ENCODE measurements at places on chromosomes 4 and X.

GRCh38 chrX:20032201-20032600 lies 41.3 kb upstream of the BCLAF3 start:
- DNase-seq = no peak

DNA sequence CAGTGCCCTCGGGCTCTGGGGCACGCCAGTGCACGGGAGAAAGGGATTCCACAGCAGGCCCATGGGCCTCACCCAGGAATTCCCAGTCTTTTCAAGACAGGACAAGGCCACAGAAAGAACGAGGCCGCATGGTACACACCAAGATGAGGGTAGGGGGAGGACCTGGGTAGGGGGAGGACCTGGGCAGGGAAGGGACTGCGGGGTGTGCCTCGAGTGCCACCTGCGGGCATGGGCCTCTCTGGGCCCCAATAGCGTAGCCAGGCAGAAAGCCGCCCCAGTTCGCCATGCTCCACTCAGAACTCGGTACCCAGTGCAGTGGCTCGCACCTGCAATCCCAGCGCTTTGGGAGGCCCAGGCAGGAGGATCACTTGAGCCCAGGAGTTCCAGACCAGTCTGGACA lies 14.0 kb upstream of the DUSP9 start:
- no peak for DNase-seq

DNA sequence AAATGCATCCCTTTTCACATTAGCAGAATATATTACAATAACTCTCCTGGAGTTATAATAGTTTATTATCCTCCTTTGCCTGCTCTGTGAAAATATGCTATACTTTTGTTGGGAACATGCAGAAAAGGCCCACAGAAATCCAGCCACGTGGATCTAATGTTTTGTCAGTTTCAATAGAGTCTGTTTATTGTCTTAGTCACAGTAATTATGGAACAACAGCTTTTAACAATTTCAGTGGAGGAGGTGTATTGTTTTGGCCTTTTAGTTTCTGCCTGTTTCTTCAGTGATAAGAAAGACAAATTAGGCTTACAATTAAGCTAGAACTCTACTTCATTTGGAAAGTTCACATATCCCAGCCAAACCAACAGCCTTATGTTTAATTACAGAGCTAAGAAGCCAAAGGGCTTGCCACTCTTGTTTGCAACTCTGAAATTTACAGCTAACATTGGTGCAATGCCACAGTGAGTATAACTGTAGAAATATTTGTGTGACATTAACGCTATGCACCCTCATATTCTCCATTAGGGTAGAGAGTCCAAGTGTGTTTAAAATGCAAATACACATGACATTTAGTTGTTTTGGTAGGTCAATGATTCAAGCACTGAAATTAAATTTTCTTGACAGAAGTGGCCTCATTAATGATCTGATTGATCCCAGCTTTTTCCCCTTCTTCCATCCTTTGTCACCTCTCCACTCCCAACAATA lies 175.8 kb downstream of the USP46 start:
- DNase-seq = no peak

DNA sequence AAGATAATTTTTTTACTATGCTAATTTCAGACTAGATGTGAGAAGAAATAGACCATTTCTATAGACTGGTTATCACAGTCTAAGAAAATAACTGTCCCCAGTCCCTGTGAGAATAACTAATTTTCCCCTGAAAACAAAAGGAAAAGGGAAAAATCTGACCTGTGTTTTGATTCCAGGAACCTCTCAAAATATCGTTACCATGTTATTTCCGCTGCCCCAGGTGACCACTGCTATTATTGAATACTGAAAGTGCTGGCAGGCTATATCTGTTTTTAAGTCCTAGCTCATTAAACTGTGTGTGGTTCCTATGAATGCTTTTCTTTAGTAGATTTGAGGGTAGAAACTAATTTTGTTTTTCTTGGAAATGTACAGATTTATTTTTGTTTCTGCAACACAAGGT lies 83.6 kb downstream of the GAB1 start:
- DNase-seq = no peak

GRCh38 chr4:82373486-82373815 lies 340 bp downstream of the HNRNPD start:
- DNase-seq = peak; percentile 37

- DNase-seq = no peak
Observed at GRCh38 chr4:121272526-121272925, 108.3 kb downstream of the QRFPR start.

GRCh38 chr4:122842984-122843531 lies 16.4 kb downstream of the FGF2 start:
- DNase-seq = no peak

DNA sequence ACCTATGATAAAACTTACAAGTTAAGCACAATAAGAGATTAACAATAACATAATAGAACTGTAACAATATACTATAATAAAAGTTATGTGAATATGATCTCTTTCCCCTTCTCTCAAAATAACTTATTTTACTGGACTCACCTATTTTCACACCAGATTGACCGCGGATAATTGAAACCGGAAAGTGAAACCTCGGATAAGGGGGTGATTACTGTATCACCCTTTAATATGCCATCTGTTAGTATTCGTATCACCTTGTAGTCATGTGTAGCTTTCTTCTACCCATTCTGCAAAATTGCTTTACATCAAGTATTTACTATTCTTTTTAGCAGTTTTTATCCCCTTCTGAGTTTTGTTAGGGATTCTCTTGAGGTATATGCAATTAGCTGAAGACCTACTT lies 1.8 kb downstream of the SPCS3 start:
- no peak for DNase-seq

GRCh38 chr4:174036576-174036975 lies 246.9 kb downstream of the FBXO8 start:
- DNase-seq = no peak

- no peak for DNase-seq
Observed at GRCh38 chr4:88320780-88321373, 36.5 kb upstream of the PPM1K start.

GRCh38 chr4:41944089-41944488 lies 8.9 kb downstream of the TMEM33 start:
- DNase-seq = no peak

DNA sequence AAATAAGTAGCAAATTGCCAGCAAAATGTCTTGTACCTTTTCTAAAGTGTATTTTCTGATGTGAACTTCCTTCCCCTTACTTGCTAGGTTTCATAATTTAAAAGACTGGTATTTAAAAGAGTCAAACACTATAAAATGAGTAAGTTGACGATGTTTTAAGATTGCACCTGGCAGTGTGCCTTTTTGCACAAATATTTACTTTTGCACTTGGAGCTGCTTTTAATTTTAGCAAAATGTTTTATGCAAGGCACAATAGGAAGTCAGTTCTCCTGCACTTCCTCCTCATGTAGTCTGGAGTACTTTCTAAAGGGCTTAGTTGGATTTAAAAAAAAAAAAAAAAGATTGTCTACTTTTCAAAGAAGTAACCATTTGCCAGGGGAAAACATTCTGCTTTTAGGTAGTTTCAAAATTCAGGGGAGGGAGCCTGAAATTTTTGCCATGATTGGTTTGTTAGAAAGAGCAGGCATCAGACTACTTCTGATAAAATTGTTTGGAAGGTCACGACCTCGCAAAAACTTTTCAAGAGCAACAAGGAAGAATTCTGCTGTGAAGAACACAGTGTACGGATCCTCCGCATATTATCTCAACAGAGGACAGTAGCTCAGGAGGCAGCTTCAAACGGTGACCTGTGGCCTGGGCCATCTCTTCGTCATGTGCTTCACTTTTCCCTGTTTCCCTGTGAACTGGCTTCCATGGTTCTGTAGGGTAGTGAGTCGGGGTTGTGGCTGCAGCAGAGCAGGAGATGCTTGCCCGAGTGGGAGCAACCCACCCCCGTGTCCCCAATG lies 66.1 kb downstream of the CDS1 start:
- no peak for DNase-seq

DNA sequence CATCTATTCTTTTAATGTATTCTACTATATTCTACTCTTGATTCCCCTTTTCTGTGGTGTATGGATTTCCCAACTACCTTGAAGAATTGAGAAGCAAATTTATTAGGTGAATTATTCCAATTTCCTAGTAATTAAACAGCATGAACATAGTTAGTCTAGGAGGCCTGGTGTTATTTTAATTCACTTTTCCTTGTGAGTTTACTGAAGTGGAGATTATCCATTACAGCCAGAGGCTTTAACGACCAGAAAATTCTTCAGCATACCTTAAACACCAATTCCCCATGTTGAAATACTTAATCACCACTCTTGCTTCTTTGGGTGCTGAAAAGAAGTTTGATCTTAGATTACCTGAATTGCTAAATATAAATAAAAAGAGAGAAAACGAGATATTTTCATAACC lies 29.4 kb downstream of the FAT4 start:
- no peak for DNase-seq

GRCh38 chr4:169604131-169604900 lies 8.1 kb downstream of the NEK1 start:
- DNase-seq = no peak

DNA sequence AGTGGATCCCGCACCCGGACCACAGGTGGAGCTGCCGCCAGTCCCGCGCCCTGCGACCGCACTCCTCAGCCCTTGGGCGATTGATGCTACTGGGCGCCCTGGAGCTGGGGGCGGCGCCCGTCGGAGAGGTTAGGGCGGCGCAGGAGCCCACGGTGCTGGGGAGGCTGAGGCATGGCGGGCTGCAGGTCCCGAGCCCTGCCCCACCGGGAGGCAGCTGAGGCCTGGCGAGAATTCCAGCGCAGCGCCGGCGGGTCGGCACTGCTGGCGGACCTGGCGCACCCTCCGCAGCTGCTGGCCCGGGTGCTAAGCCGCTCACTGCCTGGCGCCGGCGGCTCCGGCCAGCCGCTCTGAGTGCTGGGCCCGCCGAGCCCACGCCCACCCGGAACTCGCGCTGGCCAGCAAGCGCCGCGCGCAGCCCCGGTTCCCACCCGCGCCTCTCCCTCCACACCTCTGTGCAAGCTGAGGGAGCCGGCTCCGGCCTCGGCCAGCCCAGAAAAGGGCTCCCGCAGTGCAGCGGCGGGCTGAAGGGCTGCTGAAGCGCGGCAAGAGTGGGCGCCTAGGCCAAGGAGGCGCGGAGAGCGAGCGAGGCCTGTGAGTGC lies 1256.5 kb downstream of the STIM2 start:
- DNase-seq = no peak

DNA sequence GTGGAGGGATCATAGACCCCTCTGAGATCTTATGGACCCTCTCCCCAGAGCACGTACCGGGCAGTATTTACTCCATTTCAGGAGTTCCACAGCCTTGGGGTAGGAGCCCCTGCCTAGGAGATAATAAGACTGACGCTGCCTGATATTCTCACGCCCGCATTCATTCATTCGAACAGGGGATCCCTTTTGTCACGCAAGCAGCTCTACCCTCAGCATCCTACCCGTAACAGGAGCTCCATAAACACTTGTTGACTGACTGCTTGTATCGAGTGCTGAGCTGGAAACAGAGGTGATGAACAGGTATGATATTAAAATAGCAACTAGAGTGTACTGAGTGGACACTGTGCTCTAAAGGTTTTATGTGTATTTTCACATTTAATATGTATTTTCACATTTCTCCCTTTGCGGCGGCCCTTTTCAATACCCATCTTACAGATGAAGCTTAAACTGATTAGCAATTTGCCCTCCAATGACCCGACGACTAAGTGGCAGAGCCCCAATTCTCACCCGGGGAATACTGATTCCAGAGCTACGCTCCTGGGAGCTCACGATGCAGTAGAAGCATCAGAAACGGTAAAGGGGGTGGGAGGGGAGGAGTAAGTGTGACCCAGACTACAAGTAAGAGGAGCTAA lies 888 bp downstream of the RAB28 start:
- DNase-seq = no peak

DNA sequence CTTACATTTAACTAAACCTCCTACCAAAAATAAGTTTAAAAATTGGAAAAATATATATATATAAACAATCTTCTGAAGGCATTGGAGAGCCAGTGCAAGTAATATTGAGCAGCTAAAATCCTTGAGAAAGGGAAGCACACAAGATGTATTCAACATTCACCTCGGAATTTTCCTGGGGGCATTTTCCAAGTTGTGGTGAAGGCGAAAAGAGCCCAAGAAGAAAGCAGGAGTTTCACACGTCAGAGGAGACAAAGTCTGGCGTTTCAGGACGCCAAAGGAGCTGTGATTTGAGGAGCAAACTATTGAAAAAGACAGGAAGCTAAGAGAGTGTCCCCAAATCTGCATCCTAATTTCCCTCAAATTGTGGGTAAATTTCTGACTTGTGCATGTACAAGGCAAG lies 9.1 kb upstream of the GASK1B start:
- no peak for DNase-seq

GRCh38 chr4:141659539-141659938 lies 23.2 kb downstream of the IL15 start:
- DNase-seq = no peak

DNA sequence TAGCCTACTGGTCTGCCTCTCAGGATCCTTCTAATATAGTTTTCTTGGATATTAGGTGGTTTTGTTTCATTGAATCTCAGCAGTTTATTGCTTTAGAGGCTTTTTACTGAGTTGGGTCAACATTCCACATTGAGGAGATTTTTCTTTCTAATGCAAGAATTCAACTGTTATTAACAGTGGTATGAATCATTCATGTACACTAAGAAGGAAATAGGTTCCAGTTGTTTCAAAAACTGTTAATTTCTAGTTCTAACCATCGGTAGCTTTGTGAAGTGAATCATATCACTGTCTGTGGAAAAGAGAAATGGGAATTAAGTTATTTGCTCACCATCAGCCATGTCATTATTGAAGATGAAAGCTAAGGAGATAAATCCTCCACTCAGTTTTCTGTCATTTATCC lies 331.5 kb downstream of the RPA4 start:
- DNase-seq = no peak

DNA sequence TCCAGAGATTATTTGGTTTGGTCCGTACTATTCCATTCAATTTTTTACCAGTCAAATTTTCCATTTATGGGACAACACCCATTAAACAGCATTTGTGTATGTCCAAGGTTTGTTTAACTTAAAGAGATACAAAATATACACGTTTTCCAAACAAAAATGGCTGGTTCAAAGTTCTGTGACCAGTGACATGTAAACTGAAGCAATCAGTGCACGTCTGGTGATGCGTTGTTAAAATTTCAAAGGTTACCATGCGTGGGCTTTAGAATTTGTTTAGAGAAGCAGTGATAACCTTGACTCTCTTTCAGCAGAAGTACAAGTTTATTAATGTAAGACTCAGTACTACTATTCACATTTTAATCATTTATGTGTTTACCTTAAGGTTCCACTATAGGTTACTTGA lies 25.2 kb upstream of the ALB start:
- no peak for DNase-seq

GRCh38 chr4:8726344-8726851 lies 133.8 kb downstream of the CPZ start:
- DNase-seq = no peak

DNA sequence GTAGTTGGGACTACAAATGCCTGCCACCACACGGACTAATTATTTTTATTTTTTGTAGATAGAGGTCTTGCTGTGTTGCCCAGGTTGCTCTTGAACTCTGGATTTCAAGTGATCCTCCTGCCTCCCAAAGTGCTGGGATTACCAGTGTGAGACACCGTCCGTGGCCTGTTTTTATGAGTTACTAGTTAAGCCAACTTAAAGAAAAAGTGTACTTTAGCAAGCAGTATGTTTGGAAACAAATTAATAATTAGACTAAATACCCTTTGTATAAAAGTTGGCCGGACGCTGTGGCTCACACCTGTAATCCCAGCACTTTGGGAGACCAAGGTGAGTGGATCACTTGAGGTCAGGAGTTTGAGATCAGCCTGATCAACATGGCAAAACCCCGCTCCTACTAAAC lies 14.2 kb upstream of the PTPN13 start:
- DNase-seq = no peak

- DNase-seq = no peak
Observed at GRCh38 chr4:186854256-186854655, 130.6 kb upstream of the FAT1 start.

All from stimulated activated CD4-positive, alpha-beta T cell treated with anti-CD3 and anti-CD28 coated beads, Interleukin-1b, Interleukin-23, amount 100 ng/mL, for 1 hour (primary cell).